NCI-H2081 treated with DMSO at 0.1 percent for 48 hours (cell line): ENCODE measurements at places on chromosomes 2 and 18.

- DNase-seq, result no peak
These were observed 36.8 kb upstream of the EML4 start for GRCh38 chr2:42132191-42132965.

DNA sequence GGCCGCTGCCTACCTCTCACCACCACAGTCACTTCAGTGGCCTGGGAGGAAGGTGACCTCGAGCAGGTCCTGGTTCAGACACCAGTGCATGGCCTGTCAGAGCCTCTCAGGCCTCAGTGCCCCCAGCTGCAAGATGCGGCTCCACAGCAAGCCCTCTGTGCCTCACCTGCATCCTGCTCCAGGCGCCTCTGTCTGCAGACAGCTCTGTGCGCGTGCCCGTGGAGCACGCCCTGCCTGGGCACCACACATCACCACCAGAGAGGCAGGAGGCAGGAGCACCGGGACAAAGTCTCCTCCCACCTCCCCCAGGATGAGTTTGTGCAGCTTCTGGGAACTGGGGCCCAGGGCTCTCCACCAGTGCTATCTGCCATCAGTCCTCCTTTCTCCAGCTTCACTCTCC lies 98.7 kb downstream of the TFCP2L1 start:
- no peak for DNase-seq

- DNase-seq, result no peak
These were observed 31.8 kb upstream of the INPP4A start for GRCh38 chr2:98412751-98413458.

- no peak for DNase-seq
These were observed 506.6 kb downstream of the ERBB4 start for GRCh38 chr2:212032032-212032431.
